ENCODE measurements at places on chromosomes 2 and 18.

GRCh38 chr2:159017837-159018236 lies 49.4 kb downstream of the TANC1 start:
- DNase-seq = no peak

GRCh38 chr2:98464772-98465310 lies 20.2 kb downstream of the INPP4A start:
- DNase-seq = no peak

GRCh38 chr18:72899338-72899737 lies 31.6 kb upstream of the NETO1 start:
- no peak for DNase-seq

DNA sequence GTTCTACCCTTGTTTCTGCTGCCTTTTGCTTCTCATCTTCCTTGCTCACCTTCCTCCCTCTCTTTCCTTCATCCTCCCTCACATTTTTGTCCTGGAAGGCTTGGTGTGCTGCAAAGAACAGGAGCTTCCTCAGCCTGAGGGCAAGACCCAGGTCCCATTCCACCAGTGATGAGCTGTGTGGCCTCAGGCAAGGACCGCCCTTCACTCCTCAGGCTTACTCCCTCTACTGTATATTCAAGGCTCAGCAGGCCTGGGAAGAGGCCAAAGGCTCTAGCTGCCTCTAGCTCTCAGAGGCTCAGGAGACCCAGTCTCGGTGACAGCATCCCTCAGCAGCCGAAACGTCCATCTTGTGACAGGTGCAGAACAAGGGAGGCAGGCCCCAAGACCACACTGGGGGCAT lies 97.5 kb downstream of the MRO start:
- no peak for DNase-seq

Data from stimulated activated CD8-positive, alpha-beta memory T cell treated with anti-CD3 and anti-CD28 coated beads, Interleukin-4, amount 100 ng/mL, for 1 hour (primary cell).